ENCODE measurements at places on chromosomes 2 and 18.

DNA sequence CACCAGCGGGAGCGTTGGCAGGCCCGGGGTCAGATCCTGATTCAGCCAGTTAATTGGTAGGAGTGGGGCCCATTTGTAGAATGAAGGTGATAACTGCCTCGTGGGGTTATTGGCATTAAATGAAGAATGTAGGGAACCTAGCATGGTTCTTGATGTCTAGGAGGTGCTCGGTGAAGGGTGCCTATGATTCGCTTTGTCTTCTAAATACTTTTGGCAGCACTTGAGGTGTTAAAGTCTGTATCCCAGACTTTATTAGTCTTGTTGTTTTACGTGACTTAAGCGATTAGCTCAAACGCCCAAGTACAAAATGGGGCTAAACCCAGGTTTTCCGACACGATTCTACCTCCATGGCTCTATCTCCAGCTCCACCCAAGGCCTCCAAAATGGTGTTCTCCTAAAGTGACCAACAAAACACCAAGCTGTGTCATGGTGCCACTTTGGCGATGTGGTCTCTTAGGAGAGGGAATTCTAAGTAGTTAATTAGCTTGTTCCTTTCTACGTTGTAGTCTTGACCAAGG, 980 bp upstream of the PPP4R1 start:
- DNase-seq = peak; percentile 28

- no peak for DNase-seq
These were observed 157.1 kb upstream of the LRRTM1 start for GRCh38 chr2:80461505-80462197.

DNA sequence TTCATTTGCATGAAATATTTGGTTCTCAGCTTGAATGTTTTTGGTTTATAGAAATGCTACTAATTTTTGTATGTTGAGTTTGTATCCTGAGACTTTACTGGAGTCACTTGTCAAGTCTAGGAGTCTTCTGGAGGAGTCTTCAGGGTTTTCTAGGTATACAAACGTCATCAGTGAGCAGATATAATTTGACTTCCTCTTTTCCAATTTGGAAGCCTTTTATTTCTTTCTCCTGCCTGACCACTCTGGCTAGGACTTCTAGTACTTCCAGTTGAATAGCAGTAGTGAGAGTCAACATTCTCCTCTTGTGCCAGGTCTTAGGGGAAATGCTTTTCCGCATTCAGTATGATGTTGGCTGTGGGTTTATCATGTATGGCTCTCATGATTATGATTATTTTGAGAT, 55.4 kb upstream of the THUMPD2 start:
- DNase-seq = peak; percentile 12

- DNase-seq = no peak
These were observed 1.7 kb upstream of the ITM2C start for GRCh38 chr2:230863031-230863430.
